T-helper 9 cell (primary cell): ENCODE measurements at places on chromosomes 11 and 22.

DNA sequence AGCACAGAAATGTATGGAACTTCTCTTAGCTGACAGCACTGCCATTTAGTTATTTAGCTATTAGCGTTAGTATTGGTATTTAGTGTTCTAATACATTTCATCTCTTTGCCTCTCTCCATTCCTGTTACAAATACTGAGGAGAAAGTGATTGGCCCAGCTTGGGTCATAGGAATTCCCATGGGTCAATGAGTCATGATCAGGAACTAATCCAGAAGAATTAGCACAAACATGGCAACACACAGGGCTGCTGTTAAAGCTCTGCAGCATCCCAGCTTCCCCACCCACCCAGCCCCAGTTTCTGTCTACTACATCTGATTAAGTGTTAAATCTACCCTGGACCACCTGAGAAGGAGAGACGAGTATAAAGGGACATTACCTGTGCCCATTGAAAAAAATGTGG is 36.1 kb downstream of the PDGFD start:
- DNase-seq: no peak

DNA sequence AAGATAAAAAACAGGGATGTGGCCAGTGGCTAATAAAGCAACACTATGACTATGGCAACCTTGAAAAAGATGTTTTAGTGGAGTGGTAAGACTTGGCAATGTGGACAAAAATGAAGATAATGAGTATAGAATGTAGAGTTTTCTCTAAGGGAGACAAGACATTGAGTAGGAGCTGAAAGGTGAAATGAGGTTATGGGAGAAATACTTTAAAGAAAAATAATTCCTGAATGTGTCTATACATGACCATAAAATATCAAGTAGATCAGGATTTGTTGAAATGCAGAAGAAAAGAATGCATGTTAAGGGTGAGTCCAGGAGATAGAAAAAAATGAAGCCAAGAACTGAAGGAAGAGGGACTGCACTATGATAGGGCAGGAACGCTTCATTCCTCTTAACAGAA is 101.6 kb upstream of the CARD18 start:
- no peak for DNase-seq

DNA sequence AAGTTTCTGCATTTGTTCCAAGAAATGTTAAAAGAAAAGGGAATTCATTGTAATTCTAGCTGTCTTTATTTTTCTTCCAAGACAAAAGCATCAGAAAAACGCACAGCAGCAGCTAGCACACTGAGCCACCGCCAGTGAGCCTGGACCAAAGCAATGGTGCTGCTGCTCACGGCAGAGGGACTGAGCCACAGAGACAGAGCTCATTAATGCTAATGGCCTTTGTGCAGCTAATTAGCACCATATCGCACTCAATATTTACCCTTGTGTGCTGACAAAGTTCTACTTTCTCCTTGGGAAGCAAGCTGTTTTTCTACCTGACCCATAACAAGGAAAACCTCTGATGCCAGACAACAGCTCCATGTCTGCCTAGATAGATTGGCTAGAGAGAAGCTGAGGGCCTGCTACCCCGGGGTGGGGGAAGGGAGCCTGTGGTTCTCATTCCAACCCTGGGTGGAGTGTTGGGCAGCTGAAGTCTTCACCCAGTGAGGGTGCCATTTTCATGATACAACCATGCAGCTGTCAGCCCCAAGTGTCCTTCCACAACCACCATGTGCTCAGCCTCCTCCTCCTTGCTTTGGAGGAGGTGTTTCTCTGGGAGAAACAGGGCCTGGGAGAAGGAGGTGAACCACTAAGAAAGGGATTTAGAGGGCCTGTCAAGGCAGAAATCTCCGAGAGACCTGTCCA is 131.1 kb upstream of the NCAM1 start:
- no peak for DNase-seq

DNA sequence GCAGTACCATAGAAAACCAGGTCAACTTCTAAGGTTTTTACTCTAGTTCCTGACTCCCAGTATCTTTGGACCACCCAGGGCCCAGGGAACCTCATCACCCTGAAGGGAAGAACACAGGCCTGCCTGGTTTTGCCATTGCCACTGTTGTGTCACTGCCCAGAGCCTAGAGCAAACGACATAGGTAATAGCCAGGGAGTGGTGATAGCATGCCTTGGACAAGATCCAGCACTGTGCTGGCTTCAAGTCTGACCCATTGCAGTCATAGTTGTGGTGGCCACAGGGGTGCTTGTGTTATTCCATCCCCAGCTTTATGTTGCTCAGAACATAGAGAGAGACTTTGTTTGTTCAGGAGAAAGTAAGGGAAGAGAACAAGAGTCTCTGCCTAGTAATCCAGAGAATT is 2310.2 kb downstream of the LRRC4C start:
- no peak for DNase-seq

GRCh38 chr11:83070044-83070701 is 1.5 kb downstream of the RAB30 start:
- no peak for DNase-seq

DNA sequence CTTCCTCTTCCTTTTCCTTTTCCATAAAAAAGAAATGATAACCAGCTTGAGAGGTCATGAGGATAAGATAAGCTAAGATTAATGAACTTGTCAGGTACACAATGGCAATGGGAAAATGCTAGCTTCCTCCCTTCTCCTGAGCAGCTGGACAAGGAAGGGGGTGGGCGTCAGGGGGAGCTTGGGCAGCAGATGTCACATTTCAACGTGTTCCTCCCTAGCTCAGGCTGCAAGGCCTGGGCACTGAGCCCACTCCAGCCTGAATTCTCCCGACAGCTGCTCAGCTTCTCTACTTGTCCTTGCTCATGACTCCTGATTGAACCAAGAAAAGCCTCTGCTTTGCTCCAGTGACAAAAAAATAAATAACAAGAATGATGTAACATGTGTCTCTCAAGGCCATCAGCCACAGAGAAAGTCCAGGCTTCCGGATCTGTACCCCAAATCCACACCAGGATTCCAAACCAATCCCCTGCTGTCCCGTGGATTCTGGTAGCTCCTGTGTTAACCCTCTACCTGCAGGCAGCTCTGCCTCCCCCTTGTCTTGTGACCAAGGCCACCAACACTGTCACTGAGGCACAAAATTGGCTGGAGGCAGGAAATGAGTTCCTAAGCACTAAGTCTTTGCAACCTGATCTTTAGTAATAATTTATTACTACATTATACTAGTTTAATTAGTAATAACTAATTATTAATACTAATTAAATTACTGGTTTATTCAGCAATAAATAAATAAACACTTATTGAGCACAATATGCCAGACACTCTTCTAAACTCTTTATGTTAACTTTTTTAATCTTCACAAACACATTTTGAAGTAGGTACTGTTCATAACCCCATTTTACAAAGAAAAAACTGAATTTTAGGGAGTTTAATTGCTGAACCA is 146.5 kb downstream of the CCDC34 start:
- DNase-seq: no peak

DNA sequence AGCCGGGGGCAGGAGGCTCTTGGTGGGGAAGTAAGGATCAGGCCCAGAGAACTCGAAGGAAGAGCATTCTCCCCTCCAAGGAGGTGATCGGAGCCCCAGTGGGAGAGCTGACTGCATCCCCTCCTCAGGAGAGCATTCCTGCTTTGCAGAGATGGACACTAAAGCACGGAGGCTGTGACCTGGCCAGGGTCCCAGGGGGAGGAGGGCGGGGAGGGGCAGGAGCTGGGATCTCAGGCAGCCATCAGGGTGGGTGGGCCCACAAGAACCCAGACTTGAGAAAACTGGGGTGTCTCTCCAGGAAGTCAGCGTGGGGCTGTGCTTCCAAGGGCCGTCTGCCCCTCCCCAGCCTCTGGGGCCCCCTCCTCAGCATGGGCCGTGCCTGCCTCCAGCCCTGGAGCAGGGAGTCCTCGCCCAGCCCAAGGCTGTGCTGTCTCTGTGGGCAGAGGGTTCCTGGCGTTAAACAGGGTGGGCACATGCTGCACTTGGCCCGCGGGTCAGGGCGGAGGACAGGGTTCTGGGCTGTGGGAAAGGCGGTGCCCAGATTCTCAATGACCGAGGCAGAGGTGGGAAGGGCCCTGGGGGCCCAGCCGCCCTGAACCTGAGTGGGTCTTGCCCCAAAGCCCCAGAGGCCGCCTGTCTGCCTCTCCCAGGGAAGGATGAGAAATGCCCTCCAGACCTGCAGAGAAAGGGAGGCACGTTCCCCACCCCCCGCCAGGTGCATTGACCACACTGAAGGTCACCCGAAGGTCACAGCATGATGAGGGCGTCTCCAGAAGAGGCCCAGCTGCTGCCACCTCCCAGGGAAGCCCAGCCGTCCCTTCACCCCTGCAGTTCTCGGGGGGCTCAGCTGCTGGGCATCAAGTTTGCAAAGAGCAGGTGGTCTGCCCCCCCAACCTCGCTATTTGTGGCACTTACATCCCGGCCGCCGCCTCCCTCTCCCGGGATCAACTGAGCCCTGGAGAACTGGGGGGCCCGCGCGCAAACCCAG is 643 bp downstream of the CEND1 start:
- no peak for DNase-seq

GRCh38 chr11:44966694-44967093 is 16.0 kb upstream of the TP53I11 start:
- no peak for DNase-seq
